Activated T-helper 1 cell treated with anti-CD3 and anti-CD28 coated beads, Interleukin-12 subunit alpha, Interleukin-12 subunit beta, Interleukin-2, Interleukin-4 antibody, amounts not matched to agents 30 ng/mL and 10 ng/mL and 1 ng/mL, durations not matched to agents 14 hours and 24 hours and 36 hours (primary cell): ENCODE measurements at places on chromosomes 16 and 17. TPM values are rescaled to one million over a fixed set of nuclear protein-coding genes. Genes with fewer than 3 reads are reported as not detected.

GNG13 gene
- not detected in 2 replicates for total RNA-seq

OTOP2 gene
- total RNA-seq = not detected in 2 replicates

DNA sequence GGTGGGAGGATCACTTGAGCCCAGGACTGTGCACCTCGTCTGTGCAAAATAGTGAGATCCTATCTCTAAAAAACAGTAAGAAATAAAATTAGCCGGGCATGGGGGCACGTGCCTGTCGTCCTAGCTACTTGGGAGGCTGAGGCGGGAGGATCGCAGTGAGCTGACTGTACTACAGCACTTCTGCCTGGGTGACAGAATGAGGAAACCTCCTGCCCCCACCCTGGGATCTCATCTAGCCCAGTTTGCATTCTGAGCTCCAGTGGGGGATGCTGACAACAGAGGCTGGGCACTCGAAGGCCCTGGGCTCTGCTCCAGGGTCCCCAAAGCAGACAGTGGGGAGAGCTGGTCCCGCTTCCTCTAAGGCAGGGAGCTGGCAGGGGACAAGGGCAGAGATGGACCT, 7.1 kb downstream of the NAGPA start:
- DNase-seq = no peak

DNA sequence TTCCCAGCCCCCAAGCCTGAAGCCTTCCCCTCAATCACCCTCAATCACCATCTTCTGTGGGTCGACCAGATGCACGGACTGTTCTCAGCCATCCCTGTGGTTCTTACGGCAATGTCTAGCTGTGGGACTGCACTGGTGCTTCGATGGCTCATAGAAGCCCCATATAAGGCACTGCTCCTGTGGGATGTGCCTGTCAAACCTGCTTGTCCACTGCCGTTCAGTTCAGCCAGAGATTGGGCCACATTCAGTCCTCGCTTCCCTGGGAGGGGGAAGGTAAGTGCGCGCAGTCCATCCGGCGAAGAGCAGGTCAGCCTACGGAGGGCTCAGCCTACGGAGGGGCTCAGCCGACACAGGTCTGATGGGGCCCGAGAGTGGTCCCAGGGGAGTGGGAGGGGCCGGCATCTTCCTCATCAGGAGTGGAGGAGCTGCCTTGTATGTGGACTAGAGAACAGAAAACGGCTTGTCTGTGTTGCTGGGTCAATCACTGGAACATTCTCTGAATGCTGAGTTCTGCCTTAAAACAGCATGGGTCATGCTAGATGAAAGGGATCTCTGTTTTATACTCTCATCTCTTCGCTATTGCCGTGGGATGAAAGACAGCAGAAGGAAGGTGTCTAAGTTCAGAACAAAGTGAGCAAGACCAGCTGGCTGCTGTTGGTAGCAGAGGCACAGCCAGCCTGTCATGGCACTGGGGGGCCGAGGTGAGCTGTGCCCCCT, at the start of gene CARD14:
TSS of gene CARD14 (plus strand) at position 247 of the 717 bp plus-strand sequence. CDS start 11,409 bp downstream, outside the sequence.
- no peak for DNase-seq

ATP2A1 gene
- total RNA-seq = 2.6 and 3.3 TPM in 2 replicates

PABPN1L gene
- not detected in 2 replicates for total RNA-seq

GRCh38 chr17:13484020-13484419, 117.7 kb downstream of the HS3ST3A1 start:
- no peak for DNase-seq

- no peak for DNase-seq
Observed at GRCh38 chr17:50137042-50137441, 7.1 kb upstream of the SAMD14 start.

ATP2A3 gene
- 107 and 111 TPM in 2 replicates for total RNA-seq
